ENCODE measurements at places on chromosomes 3 and 15.

GRCh38 chr15:57297630-57298029 lies 78.7 kb upstream of the CGNL1 start:
- no peak overlapping the region for H3K4me3 ChIP-seq
- no peaks in the 10 kb centered on the region for H3K27me3 ChIP-seq
- no peak for DNase-seq
- peaks cover 72% of the 10 kb centered on the region for H3K4me1 ChIP-seq
- peak overlapping the region; percentile 87 for H3K27ac ChIP-seq

DNA sequence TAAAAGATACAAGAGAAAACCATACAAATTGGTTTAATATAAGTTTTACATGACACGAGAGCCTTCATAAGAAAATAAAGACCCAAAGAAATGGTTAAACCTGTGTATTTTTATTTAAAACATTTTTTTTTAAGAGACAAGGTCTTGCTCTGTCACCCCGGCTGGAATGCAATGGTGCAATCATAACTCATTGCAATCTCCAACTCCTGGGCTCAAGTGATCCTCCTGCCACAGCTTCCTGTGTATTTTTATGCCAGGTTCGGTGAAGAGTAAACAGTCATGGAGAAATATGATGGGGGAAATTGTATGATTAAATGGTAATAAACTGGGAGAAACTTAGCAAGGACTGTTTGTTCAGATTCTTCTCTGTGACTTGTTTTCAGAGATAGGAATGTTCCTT lies 441.0 kb downstream of the TUSC7 start:
- no peaks in the 10 kb centered on the region for H3K4me1 ChIP-seq
- no peaks in the 10 kb centered on the region for H3K27me3 ChIP-seq
- DNase-seq, result no peak

GRCh38 chr3:156606729-156607128 lies 51.8 kb upstream of the SSR3 start:
- H3K4me3 ChIP-seq, result peak overlapping the region; percentile 75
- H3K4me1 ChIP-seq, result peaks cover 11% of the 10 kb centered on the region
- peaks cover 16% of the 10 kb centered on the region for H3K27me3 ChIP-seq
- no peak overlapping the region for H3K27ac ChIP-seq
- no peak for DNase-seq

DNA sequence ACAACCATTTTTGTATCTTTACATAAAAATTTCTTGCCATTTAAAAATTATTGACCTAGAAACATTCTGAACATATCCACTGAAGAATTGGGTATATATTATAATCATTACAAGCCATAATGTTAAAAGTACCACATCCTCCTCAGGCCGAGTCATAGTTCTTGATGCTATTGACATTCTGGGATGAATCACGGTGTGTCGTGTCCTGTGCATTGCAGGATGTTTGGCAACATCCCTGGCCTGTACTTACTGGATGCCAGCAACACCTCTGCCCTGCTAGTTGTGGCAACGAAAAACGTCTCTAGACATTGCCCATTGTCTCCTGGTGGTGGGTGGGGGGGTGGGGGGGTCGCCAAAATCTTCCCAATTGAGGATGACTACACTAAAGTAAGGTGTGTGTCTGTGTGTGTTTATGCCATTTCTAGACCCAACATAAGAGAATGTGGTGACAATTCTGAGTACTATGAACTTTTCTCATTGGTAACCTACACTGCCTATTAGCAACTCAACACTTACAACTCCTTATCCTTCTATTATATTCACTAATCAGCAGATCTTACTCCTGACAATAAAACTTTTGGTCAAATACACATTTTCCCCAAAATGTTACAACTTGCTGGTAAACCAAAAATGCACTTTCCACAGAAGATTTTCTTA lies 471.6 kb downstream of the FOXP1 start:
- no peak overlapping the region for H3K4me3 ChIP-seq
- peaks cover 82% of the 10 kb centered on the region for H3K4me1 ChIP-seq
- H3K36me3 ChIP-seq, result peaks cover 51% of the 10 kb centered on the region
- H3K27ac ChIP-seq, result peak overlapping the region; percentile 87
- H3K27me3 ChIP-seq, result no peaks in the 10 kb centered on the region

- H3K4me1 ChIP-seq, result peaks cover 8% of the 10 kb centered on the region
- no peak overlapping the region for H3K27ac ChIP-seq
- H3K27me3 ChIP-seq, result no peaks in the 10 kb centered on the region
- no peak overlapping the region for H3K4me3 ChIP-seq
- no peak for DNase-seq
Observed at GRCh38 chr15:52143873-52144272, 31.3 kb upstream of the BCL2L10 start.
